Fibroblast of skin of right biceps (primary cell): ENCODE measurements at places on chromosomes 7 and 10.

GRCh38 chr10:98326621-98327027 is 58.6 kb upstream of the LOXL4 start:
- no peak for DNase-seq

DNA sequence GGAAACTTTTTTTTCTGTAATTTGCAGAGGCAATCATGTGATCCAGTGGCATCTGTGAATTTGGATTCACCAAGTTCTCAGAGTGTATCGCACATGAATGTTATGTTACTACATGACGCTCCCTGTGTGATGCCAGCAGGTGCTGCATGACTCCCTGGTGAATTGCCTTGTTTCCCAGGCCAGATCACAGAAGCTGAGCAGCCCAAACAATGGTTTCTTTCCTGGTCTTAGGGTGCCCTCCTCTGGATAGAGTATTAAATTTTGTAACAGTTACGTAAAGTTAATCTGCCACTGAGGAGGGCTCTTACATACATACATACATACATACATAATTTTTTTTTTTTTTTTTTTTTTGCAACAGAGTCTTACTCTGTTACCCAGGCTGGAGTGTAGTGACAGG is 3.6 kb downstream of the ZSCAN21 start:
- peak; percentile 48 for DNase-seq

- DNase-seq, result no peak
Observed at GRCh38 chr7:43921423-43921822, 4.8 kb upstream of the UBE2D4 start.

DNA sequence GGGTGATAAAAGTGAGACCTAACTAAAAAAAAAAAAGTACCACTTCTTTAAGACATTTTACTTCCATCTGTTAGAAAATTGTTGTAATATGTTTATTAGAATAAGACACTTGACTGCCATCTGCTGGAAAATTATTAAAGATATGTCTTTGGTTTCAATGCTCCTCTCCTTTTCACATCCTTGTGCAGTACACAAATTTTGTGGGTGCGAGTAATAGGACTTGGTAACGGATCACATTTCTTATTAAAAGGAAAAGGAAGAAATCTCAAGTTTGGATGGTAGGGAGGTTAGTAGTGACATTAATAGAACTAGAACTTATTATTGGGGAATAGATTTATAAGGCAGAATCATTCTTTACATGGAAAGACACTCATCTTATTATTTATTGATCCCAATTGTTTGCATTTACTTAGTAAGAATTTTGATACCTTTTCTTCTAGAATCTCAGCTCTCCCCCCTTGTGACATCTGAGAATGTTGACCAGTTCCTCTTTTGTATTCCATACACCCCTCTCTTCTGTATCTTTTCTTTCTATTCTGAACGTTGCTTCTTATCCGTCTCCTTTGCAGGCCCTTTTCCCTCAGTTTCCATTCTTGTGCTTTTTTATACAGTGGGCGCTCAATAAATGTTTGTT is 43.0 kb upstream of the RPA3 start:
- peak; percentile 58 for DNase-seq

DNA sequence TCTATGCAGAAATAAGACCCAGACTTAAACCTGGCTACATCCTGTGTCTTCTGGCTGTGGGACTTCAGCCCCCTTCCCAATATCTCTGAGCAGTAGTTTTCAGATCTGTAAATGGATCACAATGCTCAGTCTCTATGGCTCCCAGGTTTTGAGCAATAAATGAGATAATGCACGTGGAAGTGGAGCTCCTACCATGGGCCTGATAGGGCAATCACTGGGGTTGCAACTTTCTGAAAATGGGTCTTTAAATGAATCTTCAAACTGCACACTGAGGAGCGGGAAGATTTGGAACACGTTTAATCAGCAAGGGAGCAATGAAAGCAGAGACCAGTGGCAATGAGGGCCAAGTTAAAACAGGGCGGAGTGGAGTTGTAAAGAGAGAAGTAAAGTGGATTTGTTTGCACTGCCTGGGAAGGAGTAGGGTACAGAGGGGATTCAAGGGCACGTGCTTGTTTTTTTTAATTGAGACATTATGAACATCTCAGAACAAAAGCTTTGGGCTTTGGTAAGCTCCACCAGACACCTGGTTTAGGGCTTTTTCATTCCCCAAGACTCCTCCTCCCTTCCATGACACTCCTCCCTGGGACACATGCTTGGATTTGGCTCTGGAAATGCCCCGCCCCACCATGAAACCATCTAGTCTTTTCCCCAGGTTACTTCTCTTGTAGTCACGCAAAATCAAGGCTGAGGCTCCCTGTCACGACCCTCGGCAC is 42.7 kb downstream of the PAPSS2 start:
- no peak for DNase-seq

DNA sequence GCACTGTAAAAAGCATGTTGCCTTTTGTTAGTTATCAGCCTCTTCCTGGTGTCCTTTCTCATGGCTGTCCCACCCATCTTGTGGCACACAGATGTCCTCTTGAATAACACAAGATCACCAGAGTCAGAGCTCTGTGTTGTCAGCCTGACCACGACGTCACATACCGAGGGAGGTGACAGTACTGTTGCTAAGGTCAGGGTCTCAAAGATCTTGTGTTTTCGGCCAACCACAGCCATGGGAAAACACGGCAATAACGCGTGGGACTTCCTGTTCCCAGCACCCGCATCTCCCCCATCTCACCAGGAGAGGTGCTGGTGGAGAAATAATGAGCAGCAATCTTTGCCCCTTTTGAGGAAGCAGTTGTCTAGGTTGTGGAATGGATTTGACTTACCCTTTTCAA is 40.4 kb downstream of the NPVF start:
- no peak for DNase-seq

DNA sequence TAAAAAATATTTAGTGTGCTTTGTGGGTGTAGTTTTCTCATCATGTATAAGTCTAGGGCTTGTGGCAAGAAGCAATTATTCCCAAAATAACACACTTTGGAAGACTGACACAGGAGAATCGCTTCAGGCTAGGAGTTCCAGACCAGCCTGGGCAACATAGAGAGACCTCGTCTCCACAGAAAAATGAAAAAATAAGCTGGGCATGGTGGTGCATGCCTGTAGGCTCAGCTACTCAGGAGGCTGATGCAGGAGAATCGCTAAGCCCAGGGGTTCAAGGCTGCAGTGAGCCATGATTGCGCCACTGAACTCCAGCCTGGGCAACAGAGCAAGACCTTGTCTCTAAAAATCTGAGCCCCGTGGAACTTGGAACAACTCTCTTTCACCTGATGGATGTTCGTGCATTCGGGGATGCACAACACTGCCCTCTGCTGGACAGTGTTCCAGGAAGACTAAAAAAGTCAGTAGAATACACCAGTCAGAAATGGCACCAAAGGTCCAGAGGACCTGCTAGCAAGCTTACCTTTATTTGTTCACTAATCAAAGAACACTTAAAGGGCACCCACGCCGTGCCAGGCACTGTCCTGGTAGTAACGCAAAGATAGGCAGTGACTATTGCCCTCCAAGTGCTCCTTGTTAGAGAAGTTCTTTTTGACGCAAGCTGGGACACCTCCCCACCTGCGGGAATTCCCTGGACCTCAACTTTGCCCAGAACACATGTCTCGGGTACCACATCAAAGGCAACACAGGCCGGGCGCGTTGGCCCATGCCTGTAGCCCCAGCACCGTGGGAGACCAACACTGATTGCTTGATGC is 81.9 kb upstream of the CALN1 start:
- DNase-seq, result peak; percentile 52

GRCh38 chr10:99375426-99375825 is 46.3 kb downstream of the CNNM1 start:
- DNase-seq, result peak; percentile 45
